Forelimb muscle (tissue), 1 donor: ENCODE measurements at places on chromosomes 1 and 21.

- DNase-seq, result no peak
Observed at GRCh38 chr1:197994907-197995407, 77.8 kb downstream of the LHX9 start.

GRCh38 chr21:38880577-38880966, 74.8 kb downstream of the ETS2 start:
- no peak for DNase-seq

- no peak for DNase-seq
Observed at GRCh38 chr1:47228644-47229030, 3.4 kb downstream of the TAL1 start.

DNA sequence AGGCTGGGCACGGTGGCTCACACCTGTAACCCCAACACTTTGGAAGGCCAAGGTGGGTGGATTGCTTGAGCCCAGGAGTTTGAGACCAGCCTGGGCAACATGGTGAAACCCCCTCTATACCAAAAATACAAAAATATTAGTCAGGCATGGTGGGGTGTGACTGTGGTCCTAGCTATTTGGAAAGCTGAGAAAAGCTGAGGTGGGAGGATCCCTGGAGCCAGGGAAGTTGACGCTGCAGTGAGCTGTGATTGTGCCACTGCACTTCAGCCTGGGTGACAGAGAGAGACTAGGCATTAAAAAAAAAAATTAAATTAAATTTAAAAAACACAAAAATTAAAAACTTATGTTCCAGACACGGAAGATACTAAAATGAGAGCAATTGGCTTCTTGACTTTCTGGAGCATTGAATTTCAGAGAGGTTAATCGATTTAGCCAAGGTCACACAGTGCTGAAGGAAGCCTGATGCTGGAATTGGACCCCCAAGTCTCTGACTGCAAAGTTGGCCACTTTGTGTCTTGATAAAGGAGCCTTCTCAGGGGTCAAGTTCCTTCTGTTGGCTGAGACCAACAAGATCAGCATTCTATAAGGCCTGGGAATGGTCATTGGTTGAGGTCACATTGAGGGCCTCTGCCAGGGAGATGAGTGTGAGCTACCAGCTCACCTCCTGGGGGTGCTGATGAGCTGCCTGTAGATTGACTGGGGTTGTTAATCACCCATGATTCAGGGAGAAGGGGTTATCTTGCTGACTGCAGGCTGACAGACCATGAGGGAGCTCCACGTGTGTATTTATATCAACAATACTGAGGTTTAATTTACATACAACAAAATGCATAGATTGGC, 54.3 kb downstream of the RPS6KA1 start:
- DNase-seq, result no peak

GRCh38 chr21:36499578-36500471, 19.9 kb upstream of the CLDN14 start:
- DNase-seq, result no peak

DNA sequence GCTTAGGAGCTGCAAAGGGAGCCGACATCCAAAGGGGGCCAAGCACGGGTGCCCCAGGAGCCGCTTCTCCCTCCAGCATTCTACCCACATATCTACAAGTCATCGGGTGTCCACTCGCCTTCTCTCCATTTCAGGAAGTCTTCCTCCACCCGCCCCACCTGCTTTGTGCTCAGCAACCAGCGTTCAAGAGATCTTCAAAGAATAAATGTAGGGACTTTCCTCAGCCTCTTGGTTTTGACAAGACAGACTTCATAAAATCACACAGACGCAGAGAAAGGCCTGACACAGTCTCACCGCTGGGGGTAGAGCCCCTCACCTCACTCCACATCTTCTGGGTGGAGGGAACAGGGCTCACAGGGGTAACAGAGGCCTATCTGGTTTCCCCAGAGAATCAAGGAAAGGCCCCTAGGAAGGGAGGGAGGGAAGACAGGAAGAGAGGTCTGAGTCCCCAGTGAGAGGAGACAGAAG, 49.5 kb downstream of the SSBP3 start:
- DNase-seq, result no peak

- no peak for DNase-seq
Observed at GRCh38 chr21:25029580-25029979, 577.7 kb downstream of the MRPL39 start.

- DNase-seq, result no peak
Observed at GRCh38 chr1:2468041-2468472, 8.0 kb upstream of the PLCH2 start.

- no peak for DNase-seq
Observed at GRCh38 chr1:28845786-28846543, 34.0 kb downstream of the OPRD1 start.

DNA sequence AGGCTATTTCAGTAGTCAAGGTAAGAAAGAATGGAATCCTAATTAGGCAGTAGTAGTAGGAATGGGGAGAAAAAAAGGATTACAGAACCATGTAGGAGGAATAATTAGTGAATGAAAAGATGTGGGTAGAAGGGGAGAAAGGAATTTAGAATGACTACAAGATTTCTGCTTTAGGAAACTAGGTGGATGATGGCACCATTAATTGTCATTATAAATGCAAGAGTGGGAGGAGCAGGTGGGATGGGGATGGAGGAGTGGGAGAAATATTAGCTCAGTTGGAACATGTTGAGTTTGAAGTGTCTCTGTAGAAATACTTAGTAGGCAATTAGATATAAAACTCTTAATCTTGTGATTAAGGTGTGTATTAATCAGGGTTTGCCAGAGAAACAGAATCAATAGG, 50.0 kb upstream of the C21orf91 start:
- no peak for DNase-seq

DNA sequence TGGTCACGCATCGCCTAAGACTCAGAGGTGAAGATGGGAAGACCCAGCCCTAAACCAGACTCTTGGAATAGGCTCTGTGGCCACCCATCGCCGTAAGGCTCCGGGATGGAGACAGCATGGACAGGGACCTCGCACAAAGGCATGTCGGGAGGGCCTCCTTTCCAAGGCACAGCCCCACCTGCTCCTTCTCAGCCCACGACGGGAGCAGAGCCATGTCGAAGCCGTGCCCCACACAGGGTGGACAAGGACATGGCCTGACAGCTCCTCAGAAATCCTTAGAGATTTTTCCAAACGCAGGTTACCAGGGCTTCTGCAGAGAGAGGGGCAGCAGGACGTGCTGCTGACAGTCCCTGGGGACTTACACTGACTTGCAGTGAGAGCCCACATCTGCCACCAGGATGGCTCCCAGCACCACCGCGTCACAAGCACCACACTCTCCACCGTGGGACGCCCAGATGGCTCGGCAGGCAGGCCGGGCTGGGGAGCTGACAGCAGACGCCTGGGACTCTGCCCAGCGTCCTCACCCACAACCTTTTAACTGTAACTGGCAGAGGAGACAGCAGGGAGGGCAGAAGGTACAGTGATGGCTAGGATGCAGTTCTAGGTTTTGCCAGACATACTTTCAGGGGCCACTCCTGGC, 12.0 kb downstream of the SSU72 start:
- no peak for DNase-seq

- DNase-seq, result no peak
Observed at GRCh38 chr1:98556521-98557158, 104.9 kb upstream of the SNX7 start.

DNA sequence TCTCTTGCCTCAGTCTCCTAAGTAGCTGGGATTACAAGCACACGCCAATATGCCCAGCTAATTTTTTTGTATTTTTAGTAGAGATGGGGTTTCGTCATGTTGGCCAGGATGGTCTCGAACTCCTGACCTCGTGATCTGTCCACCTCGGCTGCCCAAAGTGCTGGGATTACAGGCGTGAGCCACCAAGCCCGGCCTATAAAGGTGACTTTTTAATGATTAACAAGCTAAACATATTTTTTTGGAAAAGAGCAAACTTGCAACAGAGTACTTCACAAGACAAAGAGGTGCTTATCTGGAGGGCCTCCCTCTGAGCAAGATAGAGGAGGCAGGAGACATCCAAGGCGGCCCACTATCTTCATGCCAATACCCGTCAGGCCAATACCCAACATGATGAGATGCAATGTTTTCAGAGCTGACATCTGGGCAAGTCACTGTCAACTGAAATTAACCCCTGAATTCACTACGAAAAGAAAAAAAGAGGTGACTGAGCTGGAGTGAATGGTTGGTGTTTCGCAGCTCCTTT, 10.5 kb downstream of the BCAR3 start:
- no peak for DNase-seq

GRCh38 chr1:165117482-165117881, 239.0 kb downstream of the LMX1A start:
- no peak for DNase-seq

DNA sequence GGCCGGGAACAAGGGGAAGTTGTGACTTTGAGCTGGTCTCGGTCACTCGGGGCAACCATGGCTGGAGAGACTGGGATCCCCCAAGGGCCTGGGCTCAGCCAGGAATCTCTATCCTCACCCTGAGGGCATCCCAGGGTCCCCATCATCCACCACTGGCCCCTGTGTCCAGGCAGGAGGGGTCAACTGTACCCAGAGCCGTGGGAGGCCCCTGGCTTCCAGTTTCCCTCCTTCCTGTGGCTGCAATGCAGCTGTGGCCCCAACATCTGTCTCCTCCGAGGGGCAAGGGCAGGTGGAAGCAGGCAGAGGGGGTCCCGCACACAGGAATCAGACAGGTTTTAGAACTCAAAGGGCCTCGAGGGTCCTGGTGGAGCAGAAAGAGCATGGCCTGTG, 332.7 kb upstream of the VAMP3 start:
- DNase-seq, result no peak

DNA sequence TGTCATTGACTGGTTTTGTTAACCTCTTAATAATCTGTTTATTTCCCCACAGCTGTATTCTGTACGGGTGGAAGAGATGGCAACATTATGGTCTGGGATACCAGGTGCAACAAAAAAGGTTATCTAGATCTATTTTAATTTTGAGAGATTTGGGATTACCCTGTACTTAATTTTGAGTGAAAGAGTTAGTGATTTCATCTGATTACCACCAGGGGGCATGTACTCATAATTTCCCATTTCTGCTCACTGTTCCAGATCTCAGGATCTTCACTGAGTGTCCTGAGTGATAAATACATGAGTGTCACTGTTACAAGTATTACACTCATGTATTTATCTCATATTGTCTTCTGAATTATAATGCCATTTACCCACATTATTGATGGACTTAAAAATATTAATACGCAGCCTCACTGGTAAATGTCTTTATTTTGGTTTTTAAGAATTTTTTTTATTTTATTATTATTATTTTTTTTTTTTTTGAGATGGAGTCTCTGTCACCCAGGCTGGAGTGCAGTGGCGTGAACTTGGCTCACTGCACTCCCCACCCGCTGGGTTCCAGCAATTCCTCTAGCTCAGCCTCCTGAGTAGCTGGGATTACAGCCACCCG, 27.4 kb downstream of the DTL start:
- peak; percentile 20 for DNase-seq

DNA sequence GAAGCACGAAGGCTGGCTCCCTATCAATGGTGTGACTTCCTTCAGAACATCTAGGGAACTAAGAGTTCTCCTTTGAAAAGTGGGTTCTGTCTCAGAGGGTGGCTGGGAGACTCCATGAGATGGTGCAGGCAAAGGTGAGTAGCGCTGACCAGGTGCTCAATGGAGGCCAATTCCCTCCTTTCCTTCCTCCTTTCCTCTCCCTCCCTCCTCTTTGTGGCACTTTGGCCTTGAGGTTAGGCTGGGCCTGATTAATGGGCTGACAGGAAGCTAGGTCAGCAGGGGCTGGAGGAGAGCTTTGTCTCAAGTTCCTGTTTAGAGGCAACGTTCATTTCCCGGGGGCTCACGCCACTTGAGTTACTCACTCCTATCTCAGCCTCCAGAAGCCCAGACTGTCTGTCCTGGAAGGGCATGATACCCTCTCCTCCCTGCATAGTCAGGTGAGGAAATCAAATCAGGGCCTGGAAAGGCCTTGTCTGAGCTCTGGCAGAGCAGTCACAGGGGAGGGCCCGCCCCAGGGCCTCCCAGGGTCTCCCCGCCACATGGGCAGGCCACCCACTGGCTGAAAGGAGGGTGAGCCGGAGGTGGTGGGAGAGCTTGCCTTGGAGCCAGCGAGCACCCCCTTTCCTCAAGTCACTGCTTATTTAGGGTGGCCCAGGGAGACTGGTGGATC, 58.4 kb upstream of the SSBP3 start:
- no peak for DNase-seq

- DNase-seq, result no peak
Observed at GRCh38 chr1:101769520-101769919, 227.2 kb downstream of the OLFM3 start.

DNA sequence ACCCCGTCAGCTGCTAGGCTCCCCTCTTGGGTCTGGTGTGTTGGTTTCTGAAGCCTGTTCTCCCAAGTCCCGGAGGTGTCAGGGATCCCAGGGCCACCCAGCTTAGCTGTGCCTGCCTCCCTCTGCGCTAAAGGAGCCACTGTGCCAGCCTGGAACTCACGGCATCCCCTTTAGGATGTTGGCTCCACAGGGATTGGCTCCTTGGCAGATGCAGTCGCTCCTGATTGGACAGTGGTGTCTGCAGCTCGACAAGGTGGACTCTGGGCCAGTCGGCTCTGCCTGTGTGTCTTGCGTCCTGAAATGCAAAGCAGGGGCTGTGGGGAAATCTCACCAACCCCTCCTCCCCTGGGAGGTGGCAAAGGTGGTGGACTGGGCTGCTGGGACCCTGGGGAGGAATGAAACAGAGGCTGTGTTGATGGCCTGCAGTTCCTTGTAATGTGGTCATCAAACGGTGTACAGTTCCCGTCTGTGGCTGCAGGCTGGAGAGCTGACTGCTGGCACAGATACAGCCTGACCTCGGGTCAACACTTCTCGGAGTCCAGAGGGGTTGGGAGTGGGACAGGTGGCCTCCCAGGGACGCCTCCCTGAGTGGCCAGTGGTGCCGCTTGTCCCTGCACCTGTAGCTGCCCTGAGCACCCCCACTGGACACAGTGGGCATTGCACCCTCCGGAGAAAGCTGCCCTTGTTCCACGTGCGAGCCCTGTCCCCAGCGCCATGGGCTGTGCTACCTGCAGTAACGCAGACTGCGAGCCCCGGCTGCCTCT, 11.5 kb upstream of the KCNAB2 start:
- no peak for DNase-seq

DNA sequence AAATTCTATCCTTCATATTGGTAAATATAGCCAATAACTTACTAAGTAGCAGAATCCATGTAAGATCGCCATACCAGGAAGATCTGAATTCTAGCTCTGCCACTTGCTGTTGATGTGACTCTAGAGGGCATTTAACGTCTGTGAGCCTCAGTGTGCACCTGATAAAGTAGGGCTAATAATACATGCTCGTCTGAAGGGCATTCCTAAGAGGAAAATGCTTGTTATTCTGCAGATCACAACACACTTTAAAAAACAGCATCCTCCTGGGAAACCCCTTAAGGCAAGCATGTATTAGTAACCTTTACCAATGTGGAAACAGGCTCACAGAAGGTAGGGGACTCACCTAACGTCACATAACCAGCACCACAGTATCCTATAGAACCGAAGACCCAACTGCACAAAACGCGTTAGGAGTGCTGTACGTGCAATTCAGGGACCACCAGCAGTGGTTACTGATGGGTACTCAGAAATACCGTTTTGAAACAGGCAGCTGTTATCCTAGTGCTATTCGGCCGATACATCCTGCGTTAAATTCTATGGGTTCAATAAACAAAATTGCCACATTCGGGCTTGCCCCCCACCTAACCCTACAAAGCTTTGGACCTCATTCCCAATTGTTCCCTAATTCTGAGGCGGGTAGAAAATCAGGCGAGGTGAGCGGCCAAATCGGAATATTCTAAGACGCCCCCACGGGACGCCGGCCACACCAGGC, 758 bp downstream of the DEPDC1 start:
- DNase-seq, result no peak

GRCh38 chr1:237181743-237182317, 139.8 kb downstream of the RYR2 start:
- peak; percentile 34 for DNase-seq

- no peak for DNase-seq
Observed at GRCh38 chr21:18782721-18783120, 379.1 kb upstream of the TMPRSS15 start.
